ENCODE measurements at places on chromosomes 3 and 15. TPM values are rescaled to one million over a fixed set of nuclear protein-coding genes. Genes with fewer than 3 reads are reported as not detected.

Gene FAM107A
- not detected for total RNA-seq

Gene ACAN
- total RNA-seq = not detected

DNA sequence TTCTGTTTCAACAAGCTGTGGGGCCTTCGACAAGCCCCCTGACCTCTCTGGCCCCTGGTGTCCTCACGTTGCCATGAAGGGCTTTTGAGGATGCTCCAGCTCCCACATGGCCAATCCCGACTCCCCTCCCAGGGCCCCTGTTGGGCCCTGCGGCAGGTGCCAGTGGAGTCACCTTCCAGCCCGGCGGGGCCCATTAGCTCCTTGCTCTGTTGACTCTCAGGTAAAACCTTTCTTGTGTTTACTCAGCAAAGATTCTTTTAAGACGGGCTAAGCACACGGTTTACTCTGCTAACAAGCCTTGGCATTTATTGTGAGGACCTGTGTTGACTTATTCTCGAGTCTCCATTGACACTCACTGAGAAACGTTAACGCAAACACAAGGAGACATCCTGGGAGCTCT is 15.0 kb downstream of the RPLP1 start:
- DNase-seq = no peak

DNA sequence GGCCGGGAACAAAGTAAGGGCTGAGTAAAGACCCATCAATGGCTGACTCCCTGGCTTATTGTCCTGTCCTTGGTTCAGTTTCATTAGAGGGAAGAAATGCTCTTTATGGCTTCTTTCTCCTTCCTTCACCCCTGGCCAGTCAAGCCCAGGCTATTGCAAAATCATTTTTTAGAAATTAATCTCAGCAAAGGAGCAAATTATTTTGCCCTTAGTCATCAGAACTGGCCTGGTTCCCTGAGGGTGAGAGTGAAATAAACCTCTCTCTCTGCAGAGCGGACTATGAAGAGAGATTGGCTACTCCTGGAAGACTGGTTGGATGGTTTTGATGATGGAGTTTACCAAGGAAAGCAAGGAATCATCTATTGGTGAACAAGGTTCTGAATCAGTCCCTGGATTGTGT is 52.7 kb upstream of the OXTR start:
- no peak for DNase-seq

- DNase-seq = peak; percentile 6
Observed at GRCh38 chr3:169509359-169509758, 154.2 kb downstream of the MECOM start.

All from CD4-positive, alpha-beta memory T cell (primary cell).